ENCODE measurements at places on chromosomes 7 and 10. TPM values are rescaled to one million over a fixed set of nuclear protein-coding genes. Genes with fewer than 3 reads are reported as not detected.

The ANKRD22 gene
- total RNA-seq: 0.22 TPM

The CCDC3 gene
- total RNA-seq: 1.2 TPM

The FAM25A gene
- total RNA-seq: not detected

The CDK14 gene
- total RNA-seq: 0.14 TPM

The CPA1 gene
- total RNA-seq: not detected

The SERPINE1 gene
- total RNA-seq: 1,785 TPM

The COG5 gene
- total RNA-seq: 10.4 TPM

The CNTNAP2 gene
- not detected for total RNA-seq

The DNAJC9 gene
- total RNA-seq: 50.7 TPM

The HMX2 gene
- 0.23 TPM for total RNA-seq

The TFAM gene
- 68.9 TPM for total RNA-seq

The TRIL gene
- total RNA-seq: not detected

The CHST15 gene
- 7.5 TPM for total RNA-seq

The GPR37 gene
- total RNA-seq: 0.57 TPM

The CLCN1 gene
- not detected for total RNA-seq
